Glomerular endothelial cell (primary cell): ENCODE measurements at places on chromosomes 7 and 10. TPM values are rescaled to one million over a fixed set of nuclear protein-coding genes. Genes with fewer than 3 reads are reported as not detected.

DNA sequence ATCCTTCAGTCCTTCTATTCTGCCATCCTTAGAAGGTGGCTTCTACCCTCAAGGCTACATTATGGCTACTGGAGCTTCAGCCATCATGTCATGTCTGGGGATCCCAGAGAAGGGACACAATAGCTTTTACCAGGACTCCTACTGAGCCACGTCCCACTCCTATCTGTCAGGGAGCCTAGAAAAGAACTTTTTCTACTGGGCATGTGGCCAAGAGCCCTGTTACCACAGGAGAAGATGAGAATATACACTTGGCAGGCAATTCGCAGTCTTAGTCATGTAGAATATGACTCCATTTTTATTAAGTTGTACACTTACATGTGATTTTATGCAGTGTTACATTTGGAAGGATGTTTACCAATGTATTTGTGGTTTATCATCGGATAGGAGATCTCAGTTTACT lies 64.6 kb upstream of the KCNMA1 start:
- DNase-seq, result no peak

GRCh38 chr7:33392148-33392547 lies 262.8 kb downstream of the BBS9 start:
- no peak for DNase-seq

GRCh38 chr10:50387732-50388073 lies 136.4 kb upstream of the ASAH2 start:
- DNase-seq, result no peak

- DNase-seq, result no peak
Measured at GRCh38 chr10:73407495-73407894, 6.4 kb downstream of the ANXA7 start.

DNA sequence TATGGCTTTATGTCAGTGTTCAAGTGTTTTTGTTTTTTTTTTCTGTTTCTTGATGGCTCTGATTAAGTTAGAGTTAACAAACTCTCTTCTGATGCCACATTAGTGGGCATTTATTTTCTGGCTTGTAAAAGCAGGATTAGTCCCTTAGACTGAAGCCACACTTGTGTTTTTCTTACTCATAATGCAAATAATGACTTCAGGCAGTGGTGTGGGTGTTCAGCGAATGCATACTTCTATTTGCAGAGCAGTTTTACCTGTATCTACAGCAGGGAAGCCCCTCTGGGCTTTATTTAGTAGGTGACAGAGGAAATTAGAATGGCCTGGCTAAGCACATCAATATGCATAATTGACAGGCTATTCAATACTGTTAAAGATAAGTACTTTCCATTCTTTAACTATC lies 79.9 kb downstream of the CNNM2 start:
- no peak for DNase-seq

DNA sequence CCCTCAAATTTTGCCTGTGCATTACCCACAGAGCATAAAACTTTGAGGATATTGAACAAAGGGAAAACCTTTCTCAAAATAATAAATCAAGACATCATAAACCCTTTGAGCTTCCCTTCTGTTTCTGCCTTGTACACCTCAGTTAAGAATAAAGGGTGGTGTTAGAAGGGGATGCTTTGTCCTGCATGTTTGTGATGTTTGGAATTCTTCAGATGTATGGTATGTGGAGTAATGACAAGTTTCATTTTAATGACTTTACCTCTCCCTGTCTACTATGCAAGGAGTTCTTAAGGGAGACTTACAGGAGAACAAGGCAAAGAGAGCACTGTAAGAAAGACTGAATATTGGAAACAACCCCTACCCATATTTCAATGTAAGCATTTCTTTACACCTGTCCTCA lies 99.2 kb downstream of the HECW1 start:
- DNase-seq, result no peak

DNA sequence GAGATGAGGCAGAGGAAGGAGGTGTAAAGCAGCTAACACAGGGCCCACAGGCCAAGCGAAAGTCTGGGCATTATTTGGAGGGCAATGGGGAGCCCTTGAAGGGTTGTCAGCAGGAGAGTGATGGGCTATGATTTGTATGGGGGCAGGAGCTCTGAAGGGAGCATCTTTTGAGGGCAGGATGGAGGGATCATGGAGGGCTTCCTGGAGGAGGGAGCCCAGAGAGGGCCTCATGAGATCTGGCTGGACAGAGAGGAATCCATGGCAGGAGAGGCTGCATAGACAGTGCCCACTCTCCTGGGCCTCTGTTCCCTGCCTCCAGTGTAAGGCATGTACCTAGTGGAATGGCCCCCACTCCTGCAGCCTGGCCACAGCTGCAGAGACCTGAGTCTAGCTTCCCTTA lies 136.6 kb upstream of the PPIF start:
- DNase-seq, result no peak

DNA sequence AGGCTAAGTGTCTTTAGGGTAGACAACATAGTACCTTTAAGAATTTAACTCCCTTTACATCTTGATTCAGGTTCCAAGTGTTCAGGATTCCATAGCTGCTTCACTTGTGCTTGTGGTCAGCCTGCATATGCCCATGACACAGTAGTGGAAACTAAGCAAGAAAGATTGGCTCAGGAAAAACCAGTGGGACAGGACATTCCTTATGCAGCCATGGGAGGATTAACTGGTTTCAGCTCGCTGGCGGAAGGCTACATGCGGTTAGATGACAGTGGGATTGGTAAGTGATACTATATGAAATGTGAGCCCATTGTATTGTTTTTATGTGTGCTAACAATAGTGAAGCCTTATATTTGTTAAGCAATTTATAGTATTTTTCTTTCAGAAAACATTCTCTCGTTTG lies 11.3 kb downstream of the FAM221A start:
- no peak for DNase-seq

DNA sequence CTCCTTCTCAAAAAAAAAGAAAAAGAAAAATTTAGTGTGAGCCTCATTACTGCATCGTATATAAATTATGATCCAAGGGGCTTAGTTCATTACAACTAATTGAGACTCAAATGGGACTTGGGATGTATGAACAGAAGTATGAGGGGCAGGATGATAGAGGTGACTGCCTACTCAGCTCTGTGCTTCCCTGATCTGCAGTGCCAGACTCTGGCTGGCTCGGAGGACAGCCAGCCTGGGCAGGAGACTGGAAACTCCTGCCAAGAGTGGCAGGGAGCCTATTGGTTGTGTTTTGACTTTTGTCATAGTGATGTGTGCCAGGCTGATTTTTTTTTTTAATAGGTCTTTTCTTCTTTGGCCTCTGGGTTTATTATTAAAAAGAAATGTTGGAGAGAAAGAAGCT lies 73.8 kb upstream of the GTF2IRD1 start:
- no peak for DNase-seq

DNA sequence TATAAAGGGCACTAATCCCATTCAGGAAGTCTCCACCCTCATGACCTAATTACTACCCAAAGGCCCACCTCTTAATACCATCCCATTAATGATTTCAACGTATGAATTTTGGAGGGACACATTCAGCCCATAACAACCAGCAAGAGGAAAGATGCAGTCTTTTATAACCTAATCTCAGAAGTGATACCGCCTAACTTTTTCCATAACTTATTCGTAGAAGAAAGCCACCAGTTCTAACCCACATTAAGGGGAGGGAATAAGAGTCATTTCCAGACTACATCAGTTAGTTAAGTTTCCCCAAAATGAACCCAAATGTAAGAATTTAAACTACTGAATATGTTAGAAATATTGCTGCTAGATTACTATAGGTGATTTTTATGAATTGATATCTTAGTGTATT lies 32.1 kb upstream of the LHFPL3 start:
- no peak for DNase-seq

DNA sequence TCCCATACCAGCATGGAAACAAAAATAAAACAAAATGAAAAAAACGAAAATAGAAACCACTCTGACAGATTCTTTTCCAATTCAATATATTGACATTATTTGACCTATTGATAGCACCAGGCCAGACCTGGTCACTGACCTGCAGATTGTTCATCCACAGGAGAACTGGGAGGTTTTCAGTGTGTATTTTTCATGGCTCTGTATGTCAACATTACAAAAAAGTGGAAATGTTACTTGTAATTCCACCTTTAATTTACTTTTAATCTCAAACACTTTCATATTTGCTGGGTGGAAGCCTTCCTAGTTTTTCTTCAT lies 2.9 kb downstream of the HKDC1 start:
- no peak for DNase-seq

- no peak for DNase-seq
Measured at GRCh38 chr10:116175231-116175630, 97.8 kb downstream of the GFRA1 start.

DNA sequence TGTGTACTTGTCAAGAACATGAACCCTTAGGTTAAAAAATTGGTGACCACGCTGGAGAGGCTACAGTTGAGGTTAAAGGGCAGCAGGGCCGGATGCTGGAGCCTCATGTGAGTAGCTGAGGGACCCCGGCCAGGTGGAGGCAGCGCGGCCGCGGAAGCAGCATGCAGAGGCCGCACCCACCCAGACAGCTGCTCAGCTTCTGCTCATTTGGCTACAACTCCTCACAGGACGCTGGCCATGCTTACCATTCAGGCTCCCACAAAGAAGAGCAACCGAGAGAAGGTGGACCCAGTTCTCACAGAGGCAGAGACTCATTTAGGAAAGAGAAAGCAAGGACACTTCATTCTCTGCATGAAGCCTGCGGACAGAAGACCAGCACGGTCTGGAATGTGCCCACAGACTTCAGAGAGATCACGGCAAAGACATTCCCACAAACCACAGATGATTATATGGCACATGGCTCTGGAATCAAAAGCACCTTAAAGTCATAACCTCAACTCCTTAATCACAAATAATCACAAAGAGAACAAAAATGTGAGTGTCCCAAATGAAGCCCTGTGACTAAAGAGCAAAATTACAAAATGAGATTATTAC lies 94.4 kb downstream of the VOPP1 start:
- no peak for DNase-seq

DNA sequence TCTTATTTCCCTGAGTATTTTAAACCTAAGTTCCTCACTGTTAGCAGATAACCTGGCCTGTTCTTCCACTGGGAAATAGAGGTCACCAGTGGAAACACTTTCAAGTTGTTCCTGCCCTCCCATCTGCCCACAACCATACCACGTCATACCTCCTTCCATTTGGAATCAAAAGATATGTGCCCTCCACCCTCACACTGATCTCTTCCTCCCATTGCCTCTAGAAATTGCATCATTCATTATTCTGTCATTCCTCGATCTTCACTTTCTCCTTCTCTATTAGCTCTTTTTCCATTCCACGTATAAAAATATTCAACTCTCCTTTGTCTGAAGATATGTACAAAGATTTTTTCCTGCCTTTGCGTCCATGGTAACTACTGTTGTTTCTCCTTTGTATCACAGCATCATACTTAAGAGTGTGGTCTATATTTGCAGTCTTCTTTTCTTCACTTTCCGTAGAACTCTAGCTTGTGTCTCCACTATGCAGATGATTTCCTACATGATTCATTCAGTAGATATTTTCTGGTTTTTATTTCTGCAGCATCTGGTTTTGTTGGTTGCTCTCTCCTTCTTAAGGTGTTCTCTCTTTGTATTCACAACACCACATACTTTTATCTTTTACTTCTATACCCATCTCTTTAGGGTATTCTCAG lies 312.3 kb downstream of the REEP3 start:
- DNase-seq, result no peak

- no peak for DNase-seq
Measured at GRCh38 chr10:77266242-77266641, 371.4 kb downstream of the KCNMA1 start.

DNA sequence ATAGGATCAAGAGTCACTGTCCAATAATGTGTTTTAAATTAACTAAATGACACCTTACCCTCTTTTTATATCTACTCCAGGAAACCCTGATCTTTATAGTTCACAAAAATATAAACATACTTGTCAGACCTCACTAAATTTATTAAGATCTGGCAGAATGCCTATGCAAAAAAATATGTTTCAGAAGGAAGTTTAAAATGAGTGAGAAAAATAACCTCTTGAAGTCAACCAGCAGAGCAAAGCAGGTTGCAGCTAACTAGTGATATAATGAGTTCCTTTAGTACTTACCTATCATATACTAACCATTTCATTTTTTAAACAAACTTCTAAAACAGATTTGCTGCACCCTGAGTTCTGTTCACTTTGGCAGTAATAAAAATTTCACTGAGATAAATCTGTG lies 14.0 kb upstream of the HGF start:
- DNase-seq, result no peak

GRCh38 chr7:79149831-79150230 lies 303.6 kb downstream of the MAGI2 start:
- no peak for DNase-seq

SH2B2 gene
- total RNA-seq, result 5.5 and 11.9 TPM in 2 replicates

HTRA1 gene
- total RNA-seq, result 210 and 307 TPM in 2 replicates

CLRN3 gene
- total RNA-seq, result not detected in 2 replicates

ZNF117 gene
- 13.6 and 20.4 TPM in 2 replicates for total RNA-seq

SLC39A12 gene
- total RNA-seq, result not detected in 2 replicates

BEND7 gene
- 13.8 and 18.3 TPM in 2 replicates for total RNA-seq

SFRP4 gene
- total RNA-seq, result 0.39 TPM in 1 of 2 replicates, not detected in the other

HTR5A gene
- not detected in 2 replicates for total RNA-seq

CLCN1 gene
- not detected in 2 replicates for total RNA-seq

ACTL6B gene
- total RNA-seq, result not detected in 2 replicates
